Fibroblast of skin of back (primary cell): ENCODE measurements at places on chromosomes 1 and 21.

- DNase-seq, result peak; percentile 67
Observed at GRCh38 chr1:111769517-111770146, 13.9 kb downstream of the DDX20 start.

DNA sequence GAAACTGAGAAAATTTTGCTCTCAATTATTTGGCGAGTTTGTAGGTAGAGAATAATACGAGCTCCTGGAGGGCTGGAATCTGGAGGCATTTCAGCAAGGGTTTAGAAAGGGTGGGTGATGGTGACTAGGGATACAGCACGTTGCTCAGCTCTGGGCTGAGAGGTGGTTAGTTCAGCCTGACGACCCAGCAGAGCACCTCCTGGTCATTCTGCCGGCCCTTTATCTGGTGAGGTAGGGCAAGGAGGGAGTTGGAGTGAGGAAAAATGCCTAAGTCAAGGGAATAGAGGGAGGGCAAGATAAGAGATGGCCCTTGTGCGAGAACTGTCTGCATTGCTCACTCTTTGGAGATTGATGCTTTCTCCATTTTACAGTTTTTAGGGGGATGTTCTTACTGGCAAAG, 19.1 kb downstream of the GALNT2 start:
- no peak for DNase-seq

GRCh38 chr1:39635205-39635870, 4.1 kb downstream of the HEYL start:
- DNase-seq, result peak; percentile 21

DNA sequence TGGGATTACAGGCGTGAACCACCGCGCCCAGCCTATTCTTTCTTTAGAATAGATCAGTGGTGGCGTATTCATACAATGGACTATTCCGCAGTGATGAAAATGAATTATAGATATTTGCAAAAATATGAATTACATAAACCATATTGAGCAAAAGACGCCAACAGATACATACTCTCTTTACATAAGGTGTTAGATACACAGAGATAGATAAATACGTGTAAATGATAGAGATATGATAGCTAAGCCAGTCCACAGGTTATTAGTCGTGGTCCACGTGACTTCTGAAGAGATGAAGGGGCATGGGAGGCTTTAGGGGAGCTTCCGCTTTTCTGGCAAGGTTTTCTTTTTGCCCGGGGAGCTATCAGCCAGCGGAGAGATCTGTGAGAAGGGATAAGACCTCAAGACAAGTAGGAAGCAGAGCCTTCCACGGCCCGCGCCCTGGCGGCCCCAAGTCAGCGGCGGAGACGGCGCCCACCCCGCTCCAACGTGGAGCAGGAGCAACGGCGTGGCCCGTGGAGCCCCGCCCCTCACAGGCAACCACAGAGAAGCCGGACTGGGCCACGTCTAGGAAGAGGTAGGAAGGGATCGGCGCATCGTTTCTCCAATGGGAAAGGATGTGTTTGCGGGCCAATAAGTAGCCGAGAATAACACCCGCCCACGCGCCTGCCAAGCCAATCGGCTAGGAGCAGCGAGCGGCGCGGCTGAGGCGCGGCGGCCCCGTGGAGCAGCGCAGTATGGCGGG, at the start of gene MSTO1:
TSS of gene MSTO1 (plus strand) at position 704 of the 742 bp plus-strand sequence. CDS start at position 735, 31 bp downstream.
- DNase-seq, result peak; percentile 98

DNA sequence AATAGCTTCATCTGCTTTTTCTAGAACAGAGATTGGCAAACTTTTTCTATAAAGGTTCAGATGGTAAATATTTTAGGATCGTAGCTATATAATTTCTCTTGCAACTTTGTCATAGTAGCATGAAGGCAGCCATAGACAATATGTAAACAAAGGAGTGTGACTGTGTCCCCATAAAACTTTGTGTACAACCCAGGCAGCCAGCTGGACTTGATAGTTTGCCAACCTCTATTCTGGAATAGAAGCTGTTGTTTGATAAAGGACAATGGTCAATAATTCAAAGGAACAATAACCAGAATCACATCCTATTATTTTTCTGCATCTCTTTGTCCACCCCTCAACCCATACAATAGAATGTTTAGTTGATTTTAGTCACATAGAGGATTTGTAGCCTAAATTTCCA, 286.7 kb downstream of the LMX1A start:
- DNase-seq, result no peak

- DNase-seq, result no peak
Observed at GRCh38 chr1:106515375-106515774, 541.1 kb upstream of the PRMT6 start.

DNA sequence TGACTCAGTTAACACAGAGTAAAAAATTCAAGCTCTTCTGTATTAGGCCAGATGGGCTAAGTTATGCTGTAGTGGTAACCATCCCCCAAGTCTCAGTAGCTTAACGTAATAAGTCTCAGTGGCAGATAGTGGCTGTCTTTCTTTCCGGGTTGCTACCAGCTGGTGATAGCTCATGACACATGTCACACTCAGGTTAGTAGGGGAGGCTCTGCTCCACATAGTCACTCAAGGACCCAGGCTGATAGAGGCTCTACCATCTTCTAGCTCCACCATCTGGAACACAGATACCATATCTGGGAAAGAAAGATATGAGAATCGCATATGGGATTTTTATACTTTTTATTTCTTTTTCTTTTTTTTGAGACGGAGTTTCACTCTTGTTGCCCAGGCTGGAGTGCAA, 16.2 kb upstream of the MEF2D start:
- no peak for DNase-seq

DNA sequence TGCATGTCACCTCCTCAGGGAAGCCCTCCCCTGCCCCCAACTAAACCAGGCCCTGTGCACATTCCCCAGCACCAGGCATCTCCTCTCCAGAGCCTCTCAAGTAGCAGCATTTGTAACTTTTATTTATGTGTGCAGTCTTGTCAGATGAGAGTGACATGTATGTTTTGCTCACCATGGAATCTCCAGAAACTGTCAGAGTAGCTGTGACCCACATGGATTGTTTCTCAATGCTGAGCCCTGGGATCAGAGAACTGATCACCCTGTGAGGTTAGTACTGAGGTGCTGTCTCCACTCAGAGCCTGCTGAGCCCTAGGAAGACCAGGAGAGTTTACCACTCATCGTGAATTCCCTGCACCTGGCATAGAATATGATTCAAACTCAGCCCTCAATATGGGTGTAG, 190.9 kb upstream of the EDN2 start:
- no peak for DNase-seq

- no peak for DNase-seq
Observed at GRCh38 chr1:182426442-182427430, 23.2 kb upstream of the RGSL1 start.

DNA sequence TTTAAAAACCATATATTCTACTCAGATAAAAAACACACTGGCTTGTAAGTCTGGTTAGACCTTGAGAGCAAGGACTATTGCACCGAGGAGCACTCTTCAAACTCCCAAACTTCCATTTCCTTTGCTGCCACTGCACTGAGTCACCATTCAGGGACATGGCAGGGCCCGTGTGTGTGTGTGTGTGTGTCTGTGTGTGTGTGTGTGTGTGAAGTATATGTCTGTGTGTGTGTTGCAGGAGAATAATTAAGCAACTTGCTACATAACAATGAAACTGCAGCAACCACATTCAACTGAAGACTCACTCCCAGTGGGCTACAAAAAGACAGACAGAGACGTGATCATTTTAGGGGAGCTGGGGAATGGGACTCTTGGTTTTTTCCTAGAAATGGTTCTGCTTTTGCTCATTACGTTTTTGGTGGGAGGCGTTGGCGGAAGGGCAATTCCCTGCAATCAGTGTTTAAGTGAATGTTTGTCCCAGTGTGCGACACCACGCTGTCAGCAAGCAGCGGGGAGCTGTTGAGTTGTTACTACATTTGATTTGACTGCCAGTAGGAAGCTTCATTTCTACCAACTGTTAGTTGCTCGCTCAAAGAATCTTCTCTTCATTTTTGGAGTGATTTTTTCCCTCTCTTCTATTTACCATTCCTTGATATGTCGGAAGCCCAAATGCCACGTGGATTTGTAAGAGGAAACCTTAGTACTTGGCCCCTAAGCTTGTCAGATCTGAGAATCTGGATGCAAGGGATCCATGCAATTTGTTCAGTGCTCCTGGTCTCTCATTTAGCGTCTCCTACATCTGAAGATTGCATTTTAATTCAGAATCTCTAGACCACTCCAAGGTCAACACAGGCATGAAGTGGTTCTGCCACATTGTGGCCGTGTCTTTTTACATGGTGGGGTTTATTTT, 36.1 kb downstream of the ESRRG start:
- DNase-seq, result peak; percentile 46

- DNase-seq, result no peak
Observed at GRCh38 chr1:234589064-234589800, 20.7 kb downstream of the IRF2BP2 start.

DNA sequence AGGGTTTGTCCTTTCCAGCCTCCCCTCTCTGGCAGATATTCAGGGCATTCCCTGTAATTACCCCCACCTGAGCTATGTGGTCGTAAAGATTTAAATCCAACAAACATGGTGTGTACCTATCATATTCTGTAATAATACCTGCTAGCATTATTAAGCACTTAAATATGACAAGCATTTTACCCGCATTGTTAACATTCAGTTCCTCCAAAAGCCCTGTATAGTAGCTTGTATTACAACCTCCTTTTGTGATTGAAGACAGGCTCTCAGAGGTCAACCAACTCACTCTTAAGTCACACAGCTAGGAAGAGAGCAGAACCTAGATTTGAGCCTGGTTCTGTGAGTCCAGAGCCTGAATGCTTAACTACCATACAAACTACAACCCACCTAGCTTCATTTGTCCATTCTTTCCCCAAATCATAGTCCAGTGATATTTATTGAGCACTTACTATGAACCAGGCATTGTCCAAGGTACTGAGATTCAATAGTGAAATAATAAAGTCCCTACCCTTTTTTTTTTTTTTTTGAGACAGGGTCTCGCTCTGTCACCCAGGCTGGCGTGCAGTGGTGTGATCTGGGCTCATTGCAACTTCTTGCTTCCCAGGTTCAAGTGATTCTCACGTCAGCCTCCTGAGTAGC, 13.8 kb upstream of the KDM4A start:
- no peak for DNase-seq

DNA sequence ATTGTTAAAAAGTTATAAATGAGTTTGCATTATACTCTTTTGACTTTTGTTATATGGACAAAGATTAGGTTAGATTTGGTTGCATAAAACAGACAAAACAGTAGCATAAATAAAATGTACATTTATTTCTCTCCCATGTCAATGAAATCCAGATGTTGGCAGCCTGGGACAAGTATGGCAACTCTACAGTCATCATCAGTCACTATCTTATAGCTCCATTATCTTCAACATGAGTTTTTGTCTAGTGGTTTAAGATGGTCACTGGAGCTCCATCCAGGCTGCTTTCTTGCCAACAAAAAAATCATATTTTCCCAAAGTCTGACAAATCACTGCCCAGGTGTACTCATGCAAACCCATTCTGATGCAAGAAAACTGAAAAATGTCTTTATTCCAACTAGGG, 83.8 kb downstream of the CD58 start:
- no peak for DNase-seq

DNA sequence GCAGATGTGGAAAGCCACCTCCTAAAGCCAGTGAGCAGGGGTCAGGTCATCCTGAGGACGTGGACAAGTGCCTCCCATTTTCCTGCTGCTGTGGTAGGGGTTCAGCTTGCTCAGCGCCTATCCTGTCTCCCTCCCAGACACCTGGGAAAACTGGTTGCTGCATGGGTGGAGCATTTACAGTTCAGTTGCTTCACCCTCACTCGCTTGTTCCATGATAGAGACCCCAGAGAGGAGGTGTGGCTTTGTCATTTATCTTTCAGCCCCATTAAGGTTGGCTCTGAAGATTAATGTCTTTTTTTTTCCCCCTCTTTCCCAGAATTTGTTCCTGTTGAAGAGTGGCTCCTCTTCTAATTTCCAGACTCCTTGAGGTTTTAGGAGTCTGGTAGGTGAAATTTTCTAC, 9.2 kb downstream of the VANGL1 start:
- no peak for DNase-seq

GRCh38 chr1:165896277-165896676, 68.9 kb downstream of the UCK2 start:
- peak; percentile 96 for DNase-seq

GRCh38 chr21:22679207-22679606, 1681.0 kb downstream of the NCAM2 start:
- no peak for DNase-seq

GRCh38 chr1:213934649-213935048, 53.1 kb upstream of the PROX1 start:
- DNase-seq, result no peak

DNA sequence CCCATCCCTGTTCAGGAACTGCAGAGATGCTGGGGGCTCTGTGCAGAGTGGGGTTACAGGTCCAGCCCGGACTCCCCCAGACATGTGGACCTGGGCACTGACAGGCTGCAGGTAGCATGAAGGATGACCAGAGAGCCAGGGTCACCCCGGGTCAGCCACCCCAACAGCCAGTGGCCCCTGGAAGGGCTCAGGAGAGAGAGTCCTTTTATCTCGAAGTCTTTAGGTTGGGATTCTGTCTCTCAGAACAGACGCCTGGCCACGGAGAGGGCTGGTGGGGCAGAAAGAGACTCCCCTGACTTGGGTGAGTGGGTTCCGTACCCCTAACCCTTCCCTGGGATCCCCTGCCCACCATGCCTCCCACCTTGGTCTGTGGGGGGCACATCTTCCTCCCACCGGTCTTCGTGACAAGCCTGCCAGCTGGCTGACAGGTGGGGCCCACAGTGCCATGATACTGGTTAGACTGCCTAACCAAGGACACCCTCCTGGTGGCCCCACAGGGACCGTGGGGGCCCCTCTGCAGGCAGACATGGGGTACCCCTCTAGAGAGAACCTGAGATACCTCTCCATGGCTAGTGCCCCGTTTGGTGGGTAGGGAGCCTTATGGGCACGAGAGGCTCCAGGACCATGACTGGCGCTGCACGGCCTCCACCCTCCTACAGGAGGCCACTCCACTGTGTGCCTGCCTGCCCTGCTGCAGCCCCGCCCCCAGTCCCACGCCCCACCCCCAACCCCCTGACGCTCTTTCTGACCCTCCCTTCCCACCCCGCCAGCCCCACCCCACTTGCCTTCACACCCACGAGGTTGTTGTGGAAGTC, 24.2 kb downstream of the WNT9A start:
- DNase-seq, result no peak

- DNase-seq, result no peak
Observed at GRCh38 chr1:95118710-95119109, 1.6 kb downstream of the TLCD4 start.

GRCh38 chr1:15088281-15088971, 65.1 kb upstream of the TMEM51 start:
- no peak for DNase-seq

DNA sequence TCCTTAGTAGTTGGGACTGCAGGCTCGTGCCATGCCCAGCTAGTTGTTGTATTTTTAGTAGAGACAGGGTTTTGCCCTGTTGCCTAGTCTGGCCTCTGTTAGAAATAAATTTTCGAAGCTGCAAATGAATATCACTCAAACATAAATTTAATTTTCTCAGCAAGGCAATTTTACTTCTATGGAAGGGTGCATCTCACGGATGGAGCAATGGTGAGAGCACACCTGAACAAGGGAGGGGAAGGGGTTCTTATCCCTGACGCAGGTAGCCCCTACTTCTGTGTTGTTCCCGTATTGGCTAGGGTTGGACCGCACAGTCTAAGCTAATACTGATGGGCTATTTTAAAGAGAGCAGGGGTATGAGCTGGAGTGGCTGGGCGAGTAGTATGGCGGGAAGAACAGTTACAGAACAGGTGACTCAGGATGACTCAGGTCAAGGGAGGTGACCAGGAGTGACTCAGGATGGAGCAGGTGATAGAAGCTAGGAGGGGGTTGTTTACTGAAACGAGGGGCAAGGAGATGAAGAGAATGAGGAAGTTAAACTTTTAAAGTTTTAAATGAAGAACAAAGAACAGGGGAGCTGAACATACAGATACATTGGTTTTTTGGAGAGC, 7.5 kb downstream of the MDM4 start:
- no peak for DNase-seq

- DNase-seq, result peak; percentile 88
Observed at GRCh38 chr1:64019818-64020217, 183.6 kb upstream of the UBE2U start.
